ENCODE measurements at places on chromosomes 1 and 21.

DNA sequence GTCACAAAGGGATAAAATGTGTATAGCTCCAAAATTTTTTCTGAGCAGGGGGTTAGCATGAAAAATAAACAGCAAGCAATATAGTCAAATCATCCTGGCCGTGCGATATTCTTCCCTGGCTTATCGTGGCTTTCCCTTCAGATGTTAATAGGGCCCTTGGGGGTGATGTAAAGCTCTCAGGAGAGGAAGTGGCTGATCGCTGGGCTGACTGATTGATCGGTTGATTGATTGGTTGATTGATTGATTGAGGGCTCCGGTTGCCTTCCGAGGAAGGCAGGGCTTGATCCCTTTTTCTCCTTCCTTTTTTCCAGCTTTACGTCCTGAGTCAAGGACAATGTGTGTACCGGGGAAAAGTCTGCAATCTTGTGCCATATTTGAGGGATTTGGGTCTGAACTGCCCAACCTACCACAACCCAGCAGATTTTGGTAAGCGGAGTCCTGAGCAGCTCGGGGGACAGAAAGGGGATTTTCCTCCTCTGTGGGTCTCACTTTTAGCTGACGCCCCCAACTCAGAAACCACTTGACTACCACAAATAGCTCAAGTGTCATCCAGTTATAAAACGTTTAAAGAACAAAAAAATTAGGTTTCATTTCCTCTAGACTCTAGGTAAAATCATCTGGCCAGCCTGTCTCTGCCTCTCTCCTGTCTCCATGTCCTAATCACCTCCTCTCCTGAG, 29.5 kb downstream of the TFF3 start:
- no peak for DNase-seq

DNA sequence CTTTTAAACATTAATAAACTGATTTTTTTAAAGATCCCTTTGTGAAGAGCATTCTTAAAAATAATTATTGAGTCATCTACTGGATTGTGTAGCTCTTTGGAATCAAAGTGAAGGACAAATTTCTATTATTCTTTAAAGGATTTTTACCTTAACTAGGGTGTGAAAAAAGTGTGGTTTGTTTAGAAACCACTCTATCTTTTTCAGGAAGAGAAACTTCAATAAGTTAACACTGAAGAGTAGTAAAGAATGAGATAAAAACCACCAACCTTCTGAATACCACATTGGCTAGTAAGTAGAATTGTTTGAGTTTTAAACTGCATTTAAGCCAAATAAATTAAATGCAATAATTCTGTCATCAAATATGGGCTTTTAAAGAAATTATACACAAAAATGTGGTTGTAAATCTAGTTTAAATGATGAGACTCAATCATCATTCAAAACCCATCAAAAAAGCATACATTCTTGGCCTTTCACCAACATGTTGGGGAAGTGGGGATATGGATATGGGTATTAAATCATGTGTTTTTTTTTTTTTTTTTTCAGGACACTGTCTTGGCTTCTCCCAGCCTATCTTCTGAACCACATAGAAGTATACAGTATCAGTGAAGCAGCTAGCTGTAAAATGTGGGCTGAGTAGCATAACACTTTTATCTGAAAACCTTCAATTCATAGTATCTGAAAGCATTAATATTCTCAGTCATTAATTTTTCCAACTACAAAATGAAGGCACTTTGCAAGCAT, 4.8 kb downstream of the S1PR1 start:
- no peak for DNase-seq

DNA sequence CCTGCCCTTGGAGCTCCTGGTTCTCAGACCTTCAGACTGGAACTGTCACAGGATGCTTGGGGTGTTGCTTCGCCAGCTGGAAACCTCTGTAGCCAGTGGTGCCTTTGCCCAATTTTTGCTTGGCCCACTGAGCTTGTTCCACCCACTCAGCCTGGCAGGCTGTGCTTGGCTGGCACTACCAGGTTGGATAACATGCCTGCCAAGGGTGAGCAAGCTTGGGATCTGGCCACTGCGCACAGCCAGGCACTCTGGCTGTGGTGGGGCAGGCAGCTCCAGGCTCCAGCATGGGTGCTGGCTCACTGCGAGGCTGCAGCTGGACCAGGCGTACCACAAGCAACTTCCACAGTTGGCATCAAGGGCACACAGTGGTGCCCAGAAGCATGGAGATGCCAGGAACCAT, 967.8 kb upstream of the NCAM2 start:
- DNase-seq: no peak

- peak; percentile 66 for DNase-seq
Measured at GRCh38 chr21:31514598-31514997, 144.9 kb upstream of the SOD1 start.

DNA sequence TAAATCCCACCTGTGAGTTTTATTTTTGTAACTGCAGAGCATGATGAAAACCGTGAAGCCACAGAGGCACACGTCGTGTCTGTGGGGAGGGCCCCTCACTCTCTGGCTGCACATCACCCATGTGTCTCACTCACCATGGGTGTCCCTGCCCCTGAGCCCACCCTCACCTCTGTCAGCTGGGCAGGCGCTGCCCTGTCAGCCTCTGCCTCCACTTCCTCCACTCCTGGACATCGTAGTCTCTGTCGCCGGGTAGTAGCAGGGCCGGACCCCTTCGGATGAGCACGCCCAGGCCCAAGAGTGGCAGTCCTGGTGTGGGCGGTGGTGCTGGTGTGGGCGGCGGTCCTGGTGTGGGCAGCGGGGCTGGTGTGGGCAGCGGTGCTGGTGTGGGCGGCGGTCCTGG, 37.3 kb downstream of the COL18A1 start:
- DNase-seq: no peak

GRCh38 chr1:176102768-176103350, 104.2 kb downstream of the COP1 start:
- DNase-seq: no peak

GRCh38 chr1:113998361-113998760, 19.1 kb downstream of the OLFML3 start:
- DNase-seq: no peak

DNA sequence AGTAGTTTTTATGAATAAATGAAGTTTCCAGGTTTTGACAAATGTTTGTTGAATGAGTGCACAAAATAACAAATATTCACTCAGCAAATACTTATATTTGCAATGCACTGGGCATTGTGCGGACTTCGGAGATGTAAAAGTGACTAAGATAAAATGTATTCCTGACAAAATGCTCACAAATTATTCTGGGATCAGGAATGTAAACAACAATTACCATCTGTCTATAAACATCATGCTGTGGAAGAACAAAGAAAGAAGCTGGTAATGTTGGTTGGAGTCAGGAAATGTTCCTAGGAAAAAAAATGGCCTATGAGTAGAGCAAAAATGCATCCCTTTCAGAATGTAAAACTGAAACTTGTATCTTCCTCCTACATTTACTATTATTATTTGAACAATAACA, 68.5 kb downstream of the CRB1 start:
- DNase-seq: no peak

DNA sequence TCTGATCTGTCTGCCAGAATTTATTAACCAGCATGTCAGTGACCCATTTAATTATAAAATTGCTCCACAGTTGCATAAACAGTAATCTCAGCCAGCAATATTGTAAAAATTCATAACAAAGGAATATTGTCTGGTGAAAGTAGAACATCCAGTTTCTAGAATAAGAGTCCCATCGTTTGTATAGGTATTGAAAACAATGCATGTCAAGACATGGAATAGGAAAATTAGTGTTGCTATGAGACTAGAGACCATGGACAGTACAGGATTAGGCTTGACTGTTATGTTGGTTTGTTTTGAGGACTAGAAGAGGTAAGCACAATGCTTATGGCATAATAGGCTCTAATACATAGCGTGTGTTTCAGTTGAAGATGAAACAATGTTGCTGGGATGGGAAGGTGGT, 37.1 kb downstream of the ATF6 start:
- DNase-seq: no peak

GRCh38 chr1:209884665-209885117, 53.3 kb upstream of the SYT14 start:
- DNase-seq: no peak

- DNase-seq: no peak
Measured at GRCh38 chr1:22747021-22747734, 36.5 kb downstream of the EPHB2 start.

DNA sequence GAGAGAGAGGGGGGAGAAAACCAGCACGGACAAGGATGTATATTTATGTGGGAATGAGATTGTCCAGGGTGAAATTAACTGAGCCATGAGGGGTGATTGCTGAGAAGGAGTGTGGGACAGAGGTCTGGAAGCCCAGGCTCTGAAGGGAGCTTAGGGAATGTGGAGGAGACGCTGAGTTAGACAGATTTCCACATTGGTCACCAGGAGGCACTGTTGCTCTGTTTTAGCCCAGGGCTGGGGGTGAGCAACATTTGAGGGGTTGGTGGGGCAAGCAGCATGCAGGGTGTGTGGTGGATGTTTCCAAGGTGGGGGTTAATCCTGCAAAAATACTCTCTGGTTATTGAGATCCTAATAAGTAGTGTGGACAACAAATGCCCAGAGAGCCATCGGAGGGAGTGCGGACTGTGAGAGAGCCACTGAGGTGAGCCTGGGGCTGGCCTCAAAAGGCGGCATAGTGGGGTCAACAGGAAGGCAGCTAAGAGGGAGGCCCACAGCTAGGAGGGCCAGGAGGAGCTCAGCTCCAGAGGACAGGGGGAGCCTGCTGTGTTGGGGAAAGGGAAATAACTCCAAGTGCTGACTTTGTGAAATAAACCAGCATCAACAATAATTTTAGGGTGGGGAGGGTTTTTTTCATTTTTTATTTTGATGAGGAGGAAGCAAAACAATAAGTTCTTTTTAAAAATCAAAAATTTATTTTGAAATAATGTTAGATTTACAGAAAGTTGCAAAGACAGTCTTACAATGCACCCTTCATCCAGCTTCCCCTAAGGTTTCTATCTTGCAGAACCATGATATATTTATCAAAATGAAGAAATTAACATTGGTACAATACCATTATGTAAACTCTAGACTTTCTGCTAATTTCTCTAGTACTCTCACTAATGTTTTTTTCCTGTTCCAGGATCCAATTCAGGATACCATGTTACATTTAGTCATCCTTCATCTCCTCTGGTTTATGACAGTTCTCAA, 82.8 kb upstream of the CD34 start:
- DNase-seq: no peak
